ENCODE measurements at places on chromosomes 13 and 19. TPM values are rescaled to one million over a fixed set of nuclear protein-coding genes. Genes with fewer than 3 reads are reported as not detected.

DNA sequence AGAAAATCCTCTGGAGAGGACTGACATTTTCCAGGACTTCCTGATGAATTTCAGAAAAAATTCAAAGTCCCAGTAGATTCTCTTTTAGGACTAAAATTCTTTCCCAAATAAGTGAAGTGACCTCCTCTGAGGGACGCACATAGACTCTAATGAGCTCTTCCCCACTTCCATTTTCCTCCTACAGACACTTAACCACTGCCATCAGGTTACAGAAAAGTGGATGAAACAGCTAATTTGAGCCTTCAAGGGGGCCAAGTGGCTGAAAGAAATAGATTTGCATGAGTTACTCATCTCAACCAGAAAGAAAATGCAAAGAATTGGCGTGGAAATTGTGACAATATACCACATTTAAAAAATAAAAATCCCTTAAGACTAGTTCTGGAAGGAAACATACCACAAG lies 185.3 kb upstream of the EDNRB start:
- DNase-seq: no peak

- DNase-seq: no peak
Measured at GRCh38 chr13:95787356-95788099, 110.6 kb downstream of the DNAJC3 start.

- DNase-seq: no peak
Measured at GRCh38 chr19:47729799-47730520, 15.4 kb upstream of the NOP53 start.

DNA sequence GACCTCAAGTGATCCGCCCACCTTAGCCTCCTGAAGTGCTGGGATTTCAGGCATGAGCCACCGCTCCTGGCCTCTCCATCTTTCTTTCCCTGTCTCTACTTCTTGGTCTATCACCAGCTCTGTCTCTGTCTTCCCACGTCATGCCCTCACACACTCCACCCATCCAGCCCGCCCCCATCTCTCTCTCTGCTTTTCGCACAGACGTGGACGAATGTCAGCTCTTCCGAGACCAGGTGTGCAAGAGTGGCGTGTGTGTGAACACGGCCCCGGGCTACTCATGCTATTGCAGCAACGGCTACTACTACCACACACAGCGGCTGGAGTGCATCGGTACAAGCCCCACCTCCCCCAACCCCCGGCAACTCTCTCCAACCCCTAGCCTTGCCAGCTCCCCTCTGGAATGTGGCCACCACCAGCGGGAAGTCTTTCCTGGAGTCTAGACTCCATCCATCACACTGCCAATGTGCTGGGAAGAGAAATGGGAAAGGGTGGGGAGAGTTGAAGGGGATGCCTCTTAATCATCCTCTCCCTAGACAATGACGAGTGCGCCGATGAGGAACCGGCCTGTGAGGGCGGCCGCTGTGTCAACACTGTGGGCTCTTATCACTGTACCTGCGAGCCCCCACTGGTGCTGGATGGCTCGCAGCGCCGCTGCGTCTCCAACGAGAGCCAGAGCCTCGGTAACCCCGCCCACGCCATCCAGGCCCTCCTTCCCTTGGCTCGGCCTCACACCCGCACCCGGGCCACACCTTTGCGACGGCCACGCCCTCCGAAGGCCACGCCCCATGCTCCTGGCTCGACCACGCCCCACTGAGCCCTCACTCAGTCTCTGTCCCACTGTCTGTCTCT lies 22.5 kb downstream of the LTBP4 start:
- DNase-seq: no peak

GRCh38 chr13:25300861-25301346 lies 521 bp upstream of the NUP58 start:
- DNase-seq: no peak

DNA sequence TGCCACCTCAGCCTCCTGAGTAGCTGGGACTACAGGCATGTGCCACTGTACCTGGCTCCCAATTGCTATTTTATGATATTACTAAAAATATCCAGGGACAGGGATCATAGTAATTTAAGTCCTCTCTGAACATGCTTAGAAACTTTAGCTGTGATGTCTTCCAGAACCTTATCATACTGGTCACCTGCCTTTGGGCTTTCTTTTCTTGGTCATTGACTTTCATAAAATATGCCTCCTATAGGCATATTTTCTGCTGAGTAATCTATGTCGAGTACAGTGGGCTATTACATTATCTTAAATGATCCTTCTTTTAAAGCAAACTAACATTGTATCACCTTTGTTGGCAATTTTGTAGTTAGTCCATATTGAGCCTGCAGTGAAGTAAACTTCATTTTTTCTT lies 6.2 kb downstream of the UCHL3 start:
- DNase-seq: no peak

GRCh38 chr13:47707414-47707813 lies 293.7 kb downstream of the SUCLA2 start:
- DNase-seq: no peak

- no peak for DNase-seq
Measured at GRCh38 chr13:97124915-97125809, 97.0 kb upstream of the MBNL2 start.

GRCh38 chr19:49999371-50000010 lies 25.7 kb downstream of the VRK3 start:
- no peak for DNase-seq

The CEACAM21 gene
- total RNA-seq: 2.1 TPM

The CLC gene
- not detected for total RNA-seq

- DNase-seq: no peak
Measured at GRCh38 chr19:54851353-54851752, 1.1 kb downstream of the KIR3DL2 start.

DNA sequence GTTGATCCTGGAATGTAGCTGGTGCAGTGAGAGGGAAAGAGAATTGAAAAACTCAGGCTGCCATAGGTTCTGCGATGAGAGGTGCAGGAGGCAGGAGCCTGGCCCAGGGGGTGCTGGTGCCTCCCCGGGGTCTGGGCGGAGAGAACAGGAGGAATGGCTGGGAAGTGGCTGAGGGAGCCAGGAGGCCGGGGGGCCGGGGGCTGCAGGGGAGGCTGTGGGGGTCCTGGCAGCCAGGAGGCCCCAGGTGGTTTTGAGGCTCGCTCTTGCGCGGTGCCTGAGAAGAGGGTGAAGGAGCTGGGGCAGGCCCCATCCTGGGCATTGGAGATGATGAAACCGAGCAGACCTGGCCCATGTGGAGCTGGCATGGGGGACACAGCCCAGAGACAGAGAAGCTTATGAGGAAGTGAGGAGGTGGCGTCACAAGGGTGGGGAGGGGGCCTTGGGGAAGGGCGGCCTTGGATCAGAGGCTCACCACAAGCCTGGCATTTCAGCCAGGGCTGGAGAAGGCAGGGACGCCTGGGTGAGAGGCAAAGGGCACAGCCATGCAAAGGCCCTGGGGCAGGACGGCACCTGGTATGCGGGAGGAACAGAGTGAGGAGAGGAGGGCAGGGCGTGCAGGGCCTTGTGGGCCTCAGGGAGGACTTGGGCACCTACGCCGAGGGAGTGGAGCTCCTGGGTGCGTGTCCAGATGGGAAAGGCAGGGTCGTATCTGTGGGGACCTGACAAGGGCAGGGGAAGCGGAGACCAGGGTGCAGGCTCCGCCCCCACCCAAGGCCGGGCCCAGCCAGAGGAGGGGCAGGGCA lies 1.3 kb upstream of the TEKTIP1 start:
- DNase-seq: no peak

The ZNF614 gene
- total RNA-seq: 7.4 TPM

DNA sequence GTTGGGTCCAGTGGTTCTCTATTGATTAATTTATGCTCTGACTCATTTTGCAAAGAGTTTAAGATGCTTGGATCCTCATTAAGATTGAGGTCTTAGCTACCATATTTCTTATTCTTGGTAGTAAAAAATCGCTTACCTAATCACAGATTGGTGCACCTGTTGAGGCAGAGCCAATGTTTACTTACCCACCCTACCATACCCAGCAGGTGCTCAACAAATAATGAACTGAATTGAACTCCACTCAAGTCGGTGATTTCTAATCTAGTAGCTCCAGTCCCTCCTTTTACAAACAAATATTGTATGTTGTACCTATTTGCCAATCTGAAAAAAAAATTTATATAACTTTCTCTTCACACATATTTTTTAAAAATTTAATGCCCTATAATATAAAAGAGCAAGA lies 361.0 kb downstream of the FGF14 start:
- no peak for DNase-seq

GRCh38 chr19:8251025-8251472 lies 41.9 kb downstream of the CERS4 start:
- DNase-seq: peak; percentile 90

DNA sequence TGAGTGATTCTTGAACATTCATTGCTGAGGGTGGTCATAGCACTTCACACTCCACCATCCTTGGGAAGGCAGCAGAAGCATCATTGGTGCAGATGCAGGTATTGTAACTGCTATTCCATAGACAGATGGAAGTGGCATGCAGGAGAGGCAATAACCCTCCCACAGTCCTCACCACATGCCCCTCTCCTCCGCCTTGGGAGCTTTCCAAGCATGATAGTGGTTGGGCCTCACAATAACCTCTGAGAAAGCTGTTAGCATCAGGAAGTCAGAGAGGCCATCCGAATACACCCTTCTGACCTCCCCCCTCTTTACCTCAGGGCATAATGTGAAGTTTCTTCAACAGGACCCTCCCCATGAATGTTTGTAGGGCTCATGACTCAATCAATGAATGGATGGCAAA lies 177.9 kb downstream of the KATNAL1 start:
- no peak for DNase-seq

DNA sequence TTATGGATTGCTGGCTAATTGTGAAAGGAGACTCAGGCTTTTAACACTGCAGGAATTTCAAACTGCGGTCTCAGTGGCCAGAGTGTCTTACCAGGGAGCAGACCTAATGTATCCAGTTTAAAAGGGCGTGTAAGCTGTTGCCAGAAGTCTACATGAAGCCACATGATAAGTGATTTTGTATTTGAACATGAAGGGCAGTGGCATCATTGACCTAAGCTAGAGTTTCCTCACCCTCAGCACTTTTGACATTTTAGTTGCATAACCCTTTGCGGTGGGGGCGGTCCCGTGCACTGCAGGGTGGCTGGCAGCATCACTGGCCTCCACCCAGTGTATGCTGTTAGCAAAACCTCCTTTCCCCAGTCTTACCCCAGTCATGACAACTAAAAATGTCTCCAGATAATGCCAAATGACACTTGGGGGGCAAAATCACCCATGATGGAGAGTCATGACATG lies 23.7 kb upstream of the GPR18 start:
- DNase-seq: no peak

DNA sequence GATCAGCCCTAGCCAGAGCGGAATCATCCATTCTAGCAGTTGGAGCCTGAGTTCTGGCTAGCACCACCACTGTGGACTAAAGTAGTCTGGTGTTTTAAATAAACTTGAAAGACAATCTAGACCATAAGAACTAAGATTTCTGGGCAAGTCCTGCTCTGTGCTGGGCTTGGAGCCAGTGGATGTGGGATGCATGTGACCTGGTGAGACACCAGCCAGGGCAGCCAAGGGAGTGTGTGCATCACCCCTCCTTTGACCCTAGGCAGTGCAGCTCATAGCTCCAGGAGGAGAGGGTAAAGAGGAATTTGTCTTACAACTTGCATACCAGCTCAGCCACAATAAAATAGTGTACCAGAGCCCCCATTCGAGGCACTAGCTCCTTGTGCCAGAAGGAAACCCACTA lies 21.0 kb downstream of the ITGBL1 start:
- no peak for DNase-seq

- DNase-seq: no peak
Measured at GRCh38 chr13:76803831-76804230, 82.4 kb downstream of the KCTD12 start.

The CYP4F11 gene
- 0.87 TPM for total RNA-seq

The PPM1N gene
- total RNA-seq: 1.1 TPM

DNA sequence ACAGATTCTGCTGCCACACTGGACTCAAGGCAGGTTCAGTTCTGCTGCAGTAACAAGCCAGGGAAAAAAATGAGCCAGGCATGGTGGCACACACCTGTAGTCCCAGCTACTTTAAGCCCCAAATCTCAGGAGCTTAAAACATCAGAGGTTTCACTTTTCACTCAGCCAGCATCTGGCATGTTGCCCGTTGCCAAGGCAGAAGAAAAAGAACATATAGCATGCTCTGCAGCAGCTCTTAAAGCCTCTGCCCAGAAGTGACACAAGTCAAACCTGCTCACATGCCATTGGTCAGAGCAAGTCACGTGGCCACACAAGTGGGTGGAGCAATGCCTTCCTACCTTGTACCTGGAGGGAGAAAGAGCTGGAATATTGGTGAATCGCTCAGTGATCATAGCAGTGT lies 14.7 kb upstream of the ADGRE5 start:
- no peak for DNase-seq

GRCh38 chr13:75372517-75372916 lies 109.5 kb downstream of the TBC1D4 start:
- DNase-seq: no peak

DNA sequence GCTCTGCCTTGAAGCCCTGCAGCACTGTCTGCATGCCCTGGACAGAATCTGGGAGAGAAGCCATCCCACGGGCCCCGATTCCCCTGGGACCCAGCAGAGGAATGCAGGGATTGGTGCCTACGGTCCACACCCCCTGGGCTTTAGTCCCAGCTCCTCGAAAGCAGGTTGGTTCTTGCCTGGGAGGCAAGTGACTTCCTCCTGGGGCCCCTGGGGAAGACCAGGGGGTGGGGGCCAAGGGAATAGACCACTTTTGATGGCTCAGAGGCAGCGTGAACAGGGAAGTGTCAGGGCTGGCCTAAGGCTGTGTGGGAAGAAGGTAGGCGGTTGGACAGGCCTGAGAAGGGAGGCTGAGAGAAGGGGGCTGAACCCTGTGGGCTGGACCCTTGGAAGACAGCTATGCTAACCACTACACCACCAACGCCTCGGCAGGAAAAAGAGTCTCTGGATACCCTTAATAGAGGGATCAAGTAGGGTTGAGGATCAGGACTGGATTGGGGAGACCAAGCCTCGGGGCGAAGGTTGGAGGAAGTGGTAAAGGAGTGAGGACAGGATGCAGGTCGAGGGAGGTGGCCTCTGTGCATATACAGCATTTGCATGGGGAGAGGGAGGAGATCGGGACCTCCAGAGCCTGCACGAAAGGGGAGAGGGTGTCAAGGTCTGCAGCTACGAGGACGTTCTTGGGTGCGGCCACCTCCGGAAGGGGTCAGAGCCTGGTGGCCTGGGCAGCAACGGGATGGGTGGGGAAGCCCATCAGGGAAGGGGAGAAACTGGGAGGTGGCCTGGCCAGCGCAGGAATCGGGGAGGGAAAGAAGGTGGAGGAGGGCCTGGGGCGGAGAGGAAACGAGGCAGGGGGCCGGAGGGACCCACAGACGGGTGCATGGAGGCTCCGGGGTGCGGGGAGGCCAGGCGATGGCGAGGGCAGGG lies 709 bp downstream of the DPP9 start:
- no peak for DNase-seq

DNA sequence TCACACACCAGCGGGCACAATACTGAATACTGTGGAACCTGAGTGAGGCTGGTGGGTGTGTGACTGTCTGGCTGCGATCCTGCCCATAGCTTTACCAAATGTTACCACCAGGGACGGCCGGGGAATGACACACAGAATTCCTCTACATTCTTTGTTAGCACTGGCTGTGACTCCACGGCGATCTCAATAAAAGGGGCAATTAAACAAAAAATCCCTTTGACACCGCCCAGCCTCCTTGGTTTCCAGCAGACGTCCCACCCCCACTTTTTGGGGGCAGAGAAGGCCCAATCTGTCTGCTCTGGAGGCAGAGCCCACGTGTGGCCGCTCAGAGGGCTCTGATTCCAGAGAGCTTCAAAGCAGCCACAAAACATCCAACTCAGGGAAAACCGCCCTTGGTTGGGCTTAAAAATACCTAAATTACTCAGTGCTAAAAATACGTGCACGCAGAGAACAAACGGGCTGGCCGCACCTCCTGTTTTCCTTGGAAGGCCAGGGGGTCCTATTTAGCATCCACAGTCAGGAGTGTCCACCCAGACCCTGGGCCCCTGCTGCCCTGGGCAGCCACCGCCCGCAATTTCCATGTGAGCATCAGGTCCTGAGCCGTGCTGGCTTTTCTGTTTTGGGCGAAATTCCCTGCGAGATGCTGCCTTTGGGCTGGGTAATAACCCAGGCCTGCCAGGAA lies 47.8 kb downstream of the GADD45B start:
- no peak for DNase-seq
